ENCODE measurements at places on chromosomes 5 and 9.

GRCh38 chr9:73151653-73152542 lies at the start of gene ANXA1:
TSS of gene ANXA1 (plus strand) at chr9:73151865. CDS start at chr9:73158536, 6,671 bp downstream.
- DNase-seq = no peak

DNA sequence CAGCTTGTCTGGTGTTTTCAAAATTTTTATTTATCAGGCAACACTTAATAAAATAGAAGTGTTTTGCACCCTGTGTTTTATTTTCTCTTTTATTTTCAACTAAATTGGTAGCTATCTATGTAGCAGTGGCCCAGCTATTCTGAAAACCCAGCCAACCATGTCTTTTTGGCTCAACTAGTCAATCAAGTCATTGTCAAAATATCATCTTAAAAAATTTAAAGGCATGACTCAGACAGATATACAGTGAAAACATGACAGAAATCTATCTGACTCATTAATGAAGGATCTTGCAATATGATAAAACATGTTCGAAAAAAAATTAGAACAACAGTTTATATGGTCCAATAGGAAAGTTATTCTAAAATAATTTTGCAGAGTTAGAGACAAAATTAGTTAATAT lies 75.1 kb downstream of the HSD17B4 start:
- DNase-seq = no peak

DNA sequence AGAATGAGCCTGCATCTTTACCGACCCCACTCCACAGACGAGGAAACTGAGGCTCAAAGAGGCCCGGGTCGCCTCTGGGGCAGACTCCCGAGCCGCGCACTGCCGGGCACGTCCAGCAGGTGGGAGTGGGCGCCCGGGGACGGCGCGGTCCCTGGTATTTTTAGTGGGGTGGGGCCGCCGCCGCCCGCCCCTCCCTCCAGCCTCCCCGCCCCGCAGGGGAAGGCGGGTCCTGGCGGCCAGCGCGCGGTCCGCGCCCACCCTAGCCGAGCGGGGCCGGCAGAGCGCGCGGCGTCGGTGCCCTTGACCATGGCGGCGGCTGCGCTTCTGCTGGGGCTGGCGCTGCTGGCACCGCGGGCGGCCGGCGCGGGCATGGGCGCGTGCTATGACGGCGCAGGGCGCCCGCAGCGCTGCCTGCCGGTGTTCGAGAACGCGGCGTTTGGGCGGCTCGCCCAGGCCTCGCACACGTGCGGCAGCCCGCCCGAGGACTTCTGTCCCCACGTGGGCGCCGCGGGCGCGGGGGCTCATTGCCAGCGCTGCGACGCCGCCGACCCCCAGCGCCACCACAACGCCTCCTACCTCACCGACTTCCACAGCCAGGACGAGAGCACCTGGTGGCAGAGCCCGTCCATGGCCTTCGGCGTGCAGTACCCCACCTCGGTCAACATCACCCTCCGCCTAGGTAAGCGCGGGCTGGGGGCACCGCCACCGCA lies at the start of gene LAMC3:
Gene LAMC3, plus strand, starts transcription at position 266 of the 710 bp plus-strand sequence. Its CDS starts 41 bp downstream, at position 307.
- DNase-seq = no peak

- no peak for DNase-seq
Measured at GRCh38 chr9:36218011-36218410, 27.3 kb downstream of the CLTA start.

- DNase-seq = no peak
Measured at GRCh38 chr5:8254674-8255073, 385.7 kb downstream of the MTRR start.

GRCh38 chr5:54608423-54609085 lies 91.0 kb downstream of the SNX18 start:
- DNase-seq = no peak

DNA sequence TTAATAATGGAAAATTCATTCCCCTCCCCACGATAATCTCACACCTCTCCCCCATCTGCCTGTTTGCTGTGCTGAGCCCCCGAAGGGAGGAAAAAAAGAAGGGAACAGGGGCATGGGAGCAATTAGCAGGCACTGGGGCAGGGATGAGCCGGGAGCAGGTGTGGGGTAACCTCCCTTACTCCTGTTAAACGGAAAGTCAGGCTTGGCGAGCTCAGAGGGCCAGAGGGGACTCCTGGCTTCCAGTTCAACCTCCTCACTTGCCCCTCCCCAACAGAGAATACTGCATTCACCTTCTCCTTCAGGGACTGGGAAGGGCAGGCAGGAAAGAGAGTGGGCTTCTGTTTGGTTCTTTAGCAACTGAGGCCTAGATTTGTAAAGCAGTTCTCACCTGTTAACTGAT lies 1.6 kb downstream of the AFAP1L1 start:
- DNase-seq = no peak

- no peak for DNase-seq
Measured at GRCh38 chr5:54526604-54527288, 9.2 kb downstream of the SNX18 start.

- no peak for DNase-seq
Measured at GRCh38 chr9:119802621-119803020, 433.4 kb upstream of the BRINP1 start.

- DNase-seq = peak; percentile 24
Measured at GRCh38 chr5:40689438-40689837, 9.7 kb downstream of the PTGER4 start.

GRCh38 chr5:157100140-157100679 lies 8.6 kb downstream of the HAVCR2 start:
- DNase-seq = no peak

- no peak for DNase-seq
Measured at GRCh38 chr9:36924071-36924470, 110.0 kb downstream of the PAX5 start.

DNA sequence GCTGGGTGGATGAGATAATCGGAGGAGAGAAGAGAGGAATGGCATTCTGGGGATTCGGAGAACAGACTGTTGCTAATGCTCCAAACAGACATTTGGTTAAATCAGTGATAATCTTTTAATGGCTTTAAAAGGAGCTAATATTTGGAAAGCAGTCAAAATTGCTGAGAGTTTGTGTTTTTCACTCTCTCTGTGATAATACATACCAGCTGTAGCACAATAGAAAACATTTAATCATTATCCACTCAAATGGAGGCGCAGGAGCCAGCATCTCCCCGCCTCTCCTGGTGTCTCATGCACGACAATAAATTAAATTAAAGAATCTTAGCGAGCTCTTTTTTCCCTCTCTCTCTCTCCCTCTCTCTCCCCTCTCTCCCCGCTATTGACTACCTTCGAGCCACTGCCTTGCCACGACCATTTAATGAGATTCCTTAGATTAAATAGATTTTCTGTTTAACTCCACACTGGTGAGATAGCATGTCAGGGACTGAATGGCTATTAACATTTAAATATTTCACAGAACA lies 268.6 kb upstream of the MVB12B start:
- no peak for DNase-seq

- DNase-seq = no peak
Measured at GRCh38 chr5:169914766-169915165, 65.5 kb downstream of the INSYN2B start.

DNA sequence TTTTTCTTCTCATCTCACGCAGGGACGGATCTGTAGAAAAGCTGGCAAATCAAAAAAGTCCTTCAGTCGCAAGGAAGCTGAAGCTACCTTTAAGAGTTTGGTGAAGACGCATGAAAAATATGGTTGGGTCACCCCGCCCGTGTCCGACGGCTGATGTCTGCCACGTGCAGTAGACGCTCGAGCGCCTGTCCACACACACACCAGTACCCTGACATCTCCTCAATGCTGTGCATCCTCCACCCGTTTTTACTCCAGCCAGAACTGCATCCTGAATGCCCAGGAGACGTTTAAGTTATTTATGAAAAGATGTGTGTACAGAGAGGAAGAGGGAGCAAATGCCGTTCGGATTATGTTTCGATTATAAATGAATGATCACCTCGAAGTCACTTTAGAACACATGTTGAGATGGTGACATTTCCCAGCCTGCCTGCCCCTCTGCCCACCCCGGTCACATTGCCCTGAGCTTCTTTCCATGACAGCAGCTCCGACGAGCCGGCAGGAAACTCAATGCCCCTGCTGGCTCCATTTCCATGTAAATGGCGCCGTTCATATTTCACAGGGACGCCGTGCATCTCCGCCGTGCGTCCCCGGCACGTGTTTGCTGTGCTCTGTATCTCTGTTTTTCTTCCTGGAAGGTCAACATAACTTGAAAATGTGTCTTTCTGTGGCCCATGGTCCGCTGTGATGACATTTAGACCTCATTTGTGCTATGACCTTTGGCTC lies 42.7 kb downstream of the UBE2QL1 start:
- no peak for DNase-seq

DNA sequence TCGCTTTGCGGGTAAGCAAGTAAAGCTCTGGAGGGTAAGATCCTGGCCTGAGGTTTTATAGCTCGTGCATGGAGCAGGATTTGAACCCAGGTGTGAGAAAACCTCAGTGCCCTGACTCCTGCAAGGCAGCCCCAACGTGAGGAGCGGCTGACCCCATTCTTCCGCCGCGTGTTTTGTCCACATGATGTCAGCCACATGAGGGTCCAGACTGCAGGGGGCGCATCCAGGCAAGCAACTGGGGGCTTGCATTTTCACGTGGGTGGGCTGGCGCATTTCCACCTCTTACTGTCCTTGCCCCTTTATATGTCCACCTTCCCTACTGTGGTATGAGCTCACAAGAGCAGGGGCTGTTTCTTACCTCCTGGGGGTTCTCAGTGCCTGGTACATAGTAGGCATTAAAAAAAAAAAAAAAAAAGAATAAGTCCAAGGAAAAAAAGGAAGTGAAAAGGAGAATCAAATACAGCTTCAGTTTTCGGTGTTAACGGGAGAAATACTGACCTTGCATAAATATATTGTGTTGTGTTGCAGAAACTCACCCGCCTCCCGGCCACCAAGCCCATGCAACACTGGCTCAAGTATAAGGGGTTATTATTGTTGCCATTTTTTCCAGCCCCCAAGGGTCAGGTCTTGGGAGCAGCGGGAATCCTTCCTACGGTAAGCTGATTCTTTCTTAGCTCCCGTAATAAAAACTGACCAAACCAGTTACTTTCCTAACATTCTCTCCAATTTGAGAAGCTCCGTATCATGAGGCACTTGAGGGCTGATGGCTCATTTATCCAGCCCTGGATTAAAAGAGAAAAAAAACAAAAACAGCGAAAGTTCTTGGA lies 15.0 kb downstream of the TLX3 start:
- DNase-seq = no peak

DNA sequence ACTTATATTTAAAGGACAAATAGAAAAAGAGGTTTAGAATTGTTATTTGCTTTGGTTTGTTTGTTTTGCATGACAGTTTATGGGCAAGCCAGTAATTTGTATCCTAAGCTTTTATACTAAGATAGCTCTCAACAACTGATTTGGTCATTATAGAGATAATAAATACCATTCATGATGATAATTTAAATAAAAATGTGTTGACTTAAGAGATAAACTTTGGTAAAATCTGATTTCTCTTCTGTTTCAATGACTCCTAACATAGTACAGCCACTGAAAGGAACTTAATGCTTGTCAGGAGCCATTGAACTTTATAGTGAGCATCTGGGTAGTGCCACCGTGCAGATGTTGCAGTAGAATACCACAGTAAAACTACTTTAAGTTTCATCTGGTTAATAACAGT lies 160.7 kb upstream of the ACOT12 start:
- no peak for DNase-seq

DNA sequence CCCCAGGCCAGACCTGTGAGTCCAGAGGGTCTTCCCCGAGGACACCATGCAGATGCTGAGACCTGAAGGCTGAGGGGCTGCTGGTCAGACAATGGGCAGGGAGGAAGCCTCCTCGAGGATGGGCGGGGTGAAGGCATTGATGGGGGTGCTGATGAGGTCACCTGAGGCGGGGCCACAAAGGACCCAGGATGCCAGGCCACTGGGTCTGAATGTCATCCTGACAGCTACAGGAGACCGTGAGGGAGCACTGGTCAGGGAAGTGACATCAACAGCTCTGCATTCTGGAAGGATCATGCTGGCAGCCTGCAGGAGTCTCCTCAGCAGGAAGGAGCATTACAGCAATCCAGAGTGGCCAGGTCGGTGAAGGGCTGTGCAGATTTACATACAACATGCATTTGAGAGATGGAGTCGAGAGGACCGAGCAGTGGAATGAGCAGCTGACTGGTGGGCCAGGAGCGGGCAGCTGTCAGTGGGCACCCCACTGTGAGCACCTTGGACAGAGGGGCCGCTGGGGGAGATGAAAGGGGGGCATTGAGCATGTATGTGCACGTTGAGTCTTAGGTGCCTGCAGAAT lies 77.7 kb upstream of the ADAMTS2 start:
- no peak for DNase-seq

DNA sequence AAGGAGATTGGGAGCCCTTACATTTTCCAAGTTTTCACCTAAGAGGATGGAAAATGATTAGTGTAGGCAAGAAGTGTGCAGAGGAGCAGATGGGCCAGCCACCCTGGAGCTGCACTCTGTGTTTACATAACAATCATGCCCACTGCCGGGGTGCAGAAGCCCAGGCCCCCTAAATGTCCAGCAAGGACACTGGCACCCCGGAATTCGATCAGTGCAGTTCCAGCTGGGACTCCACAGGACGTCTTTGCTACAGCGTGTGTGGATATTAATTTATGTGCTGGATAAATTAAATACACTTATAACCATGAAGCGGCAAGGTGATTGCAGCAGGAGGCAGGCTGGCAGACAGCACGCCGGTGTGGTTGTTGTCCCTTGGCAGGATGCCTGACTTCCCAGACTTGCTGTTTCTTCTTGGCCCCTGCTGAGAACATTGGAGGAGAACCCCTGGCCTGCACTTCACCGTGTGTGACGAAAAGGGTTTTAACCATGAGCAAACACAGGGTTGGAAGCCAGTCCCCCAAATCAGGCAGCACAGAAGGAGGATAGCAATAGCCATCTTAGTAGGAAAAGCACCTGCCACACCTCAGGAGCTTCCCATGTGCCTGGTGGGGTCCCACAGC lies 73.7 kb downstream of the GADD45G start:
- DNase-seq = no peak

GRCh38 chr9:86337469-86338108 lies 16.6 kb downstream of the TUT7 start:
- DNase-seq = no peak

- DNase-seq = no peak
Measured at GRCh38 chr5:15499528-15500324, at the start of gene FBXL7. TSS of gene FBXL7 (plus strand) at chr5:15500180.

GRCh38 chr9:26229324-26230054 lies 551.2 kb upstream of the TUSC1 start:
- no peak for DNase-seq

DNA sequence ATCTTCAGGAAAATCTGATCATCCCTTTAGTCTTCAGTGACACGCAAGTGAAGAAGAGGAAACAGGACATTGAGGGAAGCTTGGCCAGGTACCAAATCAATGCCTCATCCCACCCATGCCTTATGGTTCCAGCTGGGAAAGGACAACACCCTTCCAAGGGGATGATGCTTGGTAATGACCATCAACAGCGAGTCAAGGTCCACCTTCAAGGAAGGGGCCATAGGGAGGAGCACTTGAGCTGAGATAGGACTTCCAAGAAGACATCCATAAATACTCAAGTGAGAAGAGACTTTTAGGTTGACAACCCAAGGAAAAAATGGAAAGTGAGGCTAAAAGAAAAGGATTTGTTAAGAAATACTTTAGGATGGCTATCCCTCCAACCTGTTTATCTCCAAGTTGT lies 27.1 kb upstream of the GAS1 start:
- no peak for DNase-seq

- DNase-seq = no peak
Measured at GRCh38 chr5:126863402-126863801, 86.5 kb downstream of the LMNB1 start.

Data from stimulated activated naive CD4-positive, alpha-beta T cell treated with Interleukin-2 at 50 U/mL for 16 hours (primary cell).